Urinary bladder (tissue), 4 donors: ENCODE measurements at places on chromosomes 2 and 18. TPM values are rescaled to one million over a fixed set of nuclear protein-coding genes. Genes with fewer than 3 reads are reported as not detected.

CCL20 gene
- 1.5 TPM for polyA plus RNA-seq

ARHGAP15 gene
- polyA plus RNA-seq: 3.9 TPM

OSR1 gene
- 144 TPM for polyA plus RNA-seq

NFE2L2 gene
- polyA plus RNA-seq: 149 TPM

SPHKAP gene
- 0.11 TPM for polyA plus RNA-seq

COLEC12 gene
- 31.9 TPM for polyA plus RNA-seq

C2orf49 gene
- 16.1 TPM for polyA plus RNA-seq

LDLRAD4 gene
- 13.8 TPM for polyA plus RNA-seq

DUSP2 gene
- 18.1 TPM for polyA plus RNA-seq

POTEI gene
- not detected for polyA plus RNA-seq

GPR35 gene
- polyA plus RNA-seq: 3.3 TPM

SH2D6 gene
- 0.37 TPM for polyA plus RNA-seq

SLC4A3 gene
- 2.6 TPM for polyA plus RNA-seq

BOLL gene
- polyA plus RNA-seq: not detected

TXNDC2 gene
- 0.08 TPM for polyA plus RNA-seq

ESPNL gene
- 0.23 TPM for polyA plus RNA-seq

IL37 gene
- not detected for polyA plus RNA-seq

LHCGR gene
- 0.14 TPM for polyA plus RNA-seq

CD207 gene
- polyA plus RNA-seq: 0.06 TPM

OTX1 gene
- not detected for polyA plus RNA-seq

SMYD1 gene
- 0.06 TPM for polyA plus RNA-seq

MTA3 gene
- 28.0 TPM for polyA plus RNA-seq

INHA gene
- polyA plus RNA-seq: 0.49 TPM

XIRP2 gene
- polyA plus RNA-seq: not detected

DUSP19 gene
- 2.9 TPM for polyA plus RNA-seq

GAL3ST2 gene
- polyA plus RNA-seq: not detected

FEV gene
- not detected for polyA plus RNA-seq

POTEE gene
- polyA plus RNA-seq: not detected

C2orf15 gene
- polyA plus RNA-seq: 0.60 TPM

PMAIP1 gene
- polyA plus RNA-seq: 1.1 TPM

SERPINB3 gene
- polyA plus RNA-seq: not detected

EML4 gene
- 11.4 TPM for polyA plus RNA-seq

COL3A1 gene
- polyA plus RNA-seq: 1,351 TPM

DHRS9 gene
- polyA plus RNA-seq: 0.54 TPM

DYNAP gene
- not detected for polyA plus RNA-seq
